ENCODE measurements at places on chromosomes 11 and 22.

GRCh38 chr22:48720662-48721394 lies 1106.8 kb downstream of the BRD1 start:
- no peak for DNase-seq

- no peak for DNase-seq
Observed at GRCh38 chr11:32847511-32847910, 17.8 kb downstream of the PRRG4 start.

GRCh38 chr22:26563022-26563421 lies 26.9 kb downstream of the TPST2 start:
- DNase-seq = no peak

DNA sequence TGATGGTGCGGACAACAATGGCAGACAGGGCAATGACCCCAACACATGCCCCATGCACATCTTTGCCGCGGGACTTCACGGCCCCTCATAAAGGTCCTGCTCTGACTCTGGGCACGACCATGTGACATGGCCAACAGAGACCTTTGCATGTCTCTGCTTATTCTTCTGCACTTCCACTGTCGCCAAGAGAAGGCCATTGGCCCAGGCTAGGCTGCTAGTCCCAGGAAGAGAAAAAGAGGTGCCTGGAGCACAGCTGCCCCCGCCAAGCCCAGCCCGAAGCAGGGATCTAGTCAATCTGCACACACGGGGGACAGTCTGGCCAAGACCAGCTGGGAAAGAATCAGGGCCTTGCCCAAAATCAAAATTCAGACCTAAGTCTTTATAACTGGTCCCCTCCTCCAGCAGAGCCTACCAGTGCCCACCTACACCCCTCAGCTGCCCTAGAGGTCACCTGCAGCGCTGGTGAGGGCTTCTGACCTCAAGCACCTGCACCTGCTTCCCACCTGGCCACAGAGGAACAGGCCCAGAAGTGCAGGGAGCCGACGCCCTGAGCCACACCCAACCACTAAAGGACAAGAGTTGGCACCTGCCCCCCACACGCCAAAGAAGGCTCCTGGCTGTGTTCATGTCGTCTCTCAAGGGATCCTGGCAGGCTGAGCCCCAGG lies 8.1 kb downstream of the SULT4A1 start:
- DNase-seq = no peak

- DNase-seq = peak; percentile 25
Observed at GRCh38 chr22:32473388-32473952, 1.1 kb upstream of the FBXO7 start.

DNA sequence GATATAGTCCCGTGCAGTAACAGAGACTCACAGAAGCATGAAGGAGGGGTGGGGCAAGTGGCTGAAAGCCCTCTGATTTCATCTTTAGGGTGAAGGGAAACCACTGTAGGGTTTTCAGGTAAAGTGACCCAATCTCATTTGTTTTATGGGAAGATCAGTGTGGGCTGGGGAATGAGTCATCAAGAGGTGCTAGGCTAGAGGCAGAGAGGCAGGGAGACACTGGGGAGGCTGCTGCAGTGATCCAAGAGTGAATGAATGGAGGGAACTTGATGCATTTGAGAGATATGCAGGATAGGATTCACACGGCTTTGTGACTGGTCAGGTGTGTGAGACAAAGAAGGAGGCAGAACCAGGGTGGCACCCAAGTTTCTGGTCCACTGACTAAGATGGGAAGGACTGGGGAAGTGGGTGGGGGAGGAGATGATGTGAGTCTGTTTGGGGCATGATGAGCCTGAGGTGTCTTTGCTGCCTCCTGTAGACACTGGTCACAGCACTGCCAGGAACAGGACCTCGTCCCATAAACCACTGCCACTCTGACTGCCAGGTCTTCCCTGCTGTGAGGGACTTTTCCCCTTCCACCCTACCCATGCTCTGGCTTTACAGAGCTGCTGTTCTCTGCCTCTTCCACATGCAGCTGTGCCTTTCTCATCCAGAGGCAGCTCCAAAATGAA lies 239.0 kb downstream of the TENM4 start:
- no peak for DNase-seq

GRCh38 chr11:94790661-94791180 lies 22.6 kb downstream of the AMOTL1 start:
- DNase-seq = no peak
